SJSA1 (cell line): ENCODE measurements at places on chromosomes 16 and 17.
A peak's percentile ranks its signal among the peaks of the same experiment; 100 is the strongest.

DNA sequence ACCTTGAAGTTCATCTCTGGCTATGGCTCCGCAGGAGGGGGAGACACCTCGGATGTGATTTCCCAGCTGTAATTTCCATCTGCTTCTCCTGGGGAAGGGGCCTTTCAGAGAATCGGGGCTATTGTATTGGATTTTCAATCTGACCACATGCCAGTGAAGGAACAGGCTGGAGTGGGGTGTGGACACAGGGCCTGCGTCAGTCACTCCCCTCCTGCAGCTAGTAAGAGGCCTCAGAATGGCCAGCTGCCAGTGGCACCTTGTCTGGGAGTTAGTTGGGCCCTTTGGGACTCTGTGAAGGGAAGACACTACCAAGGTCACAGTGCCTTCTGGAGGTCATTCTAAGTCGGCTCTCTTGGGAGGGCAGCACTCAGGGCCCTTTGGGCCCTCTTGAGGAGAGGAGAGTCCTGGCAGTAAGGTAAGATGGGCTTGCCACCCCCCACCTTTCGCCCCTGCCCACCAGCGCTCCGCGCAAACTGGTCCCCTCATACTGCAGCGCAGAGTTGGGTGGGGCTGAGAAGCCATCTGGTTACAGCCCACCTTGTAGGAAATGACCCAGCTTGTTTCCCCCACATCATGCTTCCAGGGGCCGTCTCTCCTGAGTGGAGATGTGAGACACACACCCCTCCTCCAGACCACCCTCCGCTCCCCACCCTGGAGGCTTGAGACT, 5.4 kb downstream of the NXPH3 start:
- no peak for DNase-seq

- DNase-seq: no peak
Observed at GRCh38 chr17:59814276-59814675, 78.5 kb downstream of the TUBD1 start.

DNA sequence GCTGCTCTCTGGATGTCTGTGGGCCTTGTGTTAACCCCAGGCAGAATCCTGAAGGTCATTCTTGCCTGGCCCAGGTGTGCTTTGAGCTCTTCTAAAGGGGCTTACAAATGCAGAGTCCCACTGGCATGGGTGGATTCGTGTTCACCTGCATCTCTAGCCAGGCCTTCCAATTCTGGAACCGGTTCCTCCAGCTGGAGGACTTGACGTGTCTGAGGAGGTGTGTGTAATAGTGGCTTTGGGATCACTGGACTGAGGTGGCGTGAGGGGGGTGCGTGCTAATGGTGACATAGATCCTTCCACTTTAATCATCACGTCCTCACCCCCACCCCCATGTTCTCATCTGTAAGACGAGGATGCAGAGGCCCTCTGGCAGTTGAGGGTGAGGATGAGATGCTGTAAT, 4.8 kb downstream of the GSE1 start:
- no peak for DNase-seq

GRCh38 chr17:18140648-18141047, 32.1 kb downstream of the MYO15A start:
- no peak for DNase-seq

GRCh38 chr16:87172632-87173031, 144.6 kb downstream of the C16orf95 start:
- no peak for DNase-seq

DNA sequence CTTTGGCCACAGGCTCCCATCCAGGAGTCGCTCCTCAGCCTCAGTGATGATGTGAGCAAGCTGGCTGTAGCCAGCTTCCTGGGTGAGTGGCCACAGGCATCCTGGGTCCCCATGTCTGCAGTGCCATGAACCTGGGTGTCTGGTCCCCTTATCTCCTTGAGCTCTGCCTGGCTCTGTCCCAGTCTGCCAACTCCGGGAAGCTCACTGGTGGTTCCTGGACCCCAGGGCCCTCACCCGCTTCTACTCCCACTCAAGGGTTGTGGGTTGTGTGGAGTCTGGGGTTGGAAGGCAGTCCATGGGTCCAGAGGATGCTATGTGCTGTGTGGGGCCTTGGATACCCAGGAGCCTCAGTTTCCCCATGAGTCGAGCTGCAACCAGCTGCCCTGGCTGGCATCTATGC, 11.7 kb upstream of the SMIM5 start:
- DNase-seq: no peak

DNA sequence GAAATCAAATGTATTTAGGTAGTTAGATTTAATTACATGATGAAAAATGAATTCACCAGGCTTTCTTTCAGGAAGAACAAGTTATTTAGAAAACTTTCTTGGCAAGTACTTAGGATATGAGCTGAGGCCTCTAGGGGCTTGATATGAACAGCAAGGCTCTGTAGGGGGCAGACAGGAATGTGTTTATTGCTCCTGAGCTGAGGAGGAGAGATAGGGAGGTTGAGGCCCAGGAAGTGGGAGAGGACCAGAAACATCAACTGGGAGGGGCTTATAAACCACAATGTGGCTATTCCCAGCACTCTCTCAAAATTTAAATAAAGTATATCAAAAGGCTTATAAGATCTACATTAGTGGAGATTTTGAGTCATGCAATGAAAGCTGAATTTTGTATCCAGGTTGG, 154.0 kb upstream of the MAF start:
- DNase-seq: peak; percentile 27

- DNase-seq: no peak
Observed at GRCh38 chr16:54955757-54956156, 25.1 kb downstream of the IRX5 start.

DNA sequence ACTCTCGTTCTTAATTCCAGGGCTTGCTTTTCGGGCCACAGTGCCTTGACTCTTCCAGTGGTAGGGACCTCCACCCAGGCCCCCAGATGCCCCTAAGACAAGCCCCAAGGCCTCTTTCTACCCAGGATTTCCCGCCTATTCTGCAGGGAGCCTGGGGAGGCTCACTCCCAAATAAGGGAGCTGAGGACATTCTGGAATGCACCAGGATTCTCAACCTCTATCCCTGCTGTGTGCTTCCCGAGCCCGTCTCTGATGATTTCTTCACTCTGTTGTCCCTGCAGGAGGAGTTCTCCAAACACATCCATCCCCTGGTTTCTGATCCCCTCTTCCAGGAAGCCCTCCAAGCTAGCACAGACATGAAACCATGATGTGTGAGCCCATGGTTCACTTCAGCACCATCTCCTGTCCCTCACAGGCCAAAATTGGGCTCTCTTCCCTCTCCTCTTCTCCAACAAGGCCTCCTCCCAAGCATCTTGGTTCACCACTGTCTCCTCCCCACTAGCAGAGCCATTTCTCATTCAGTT, 255.9 kb downstream of the KATNIP start:
- no peak for DNase-seq

- no peak for DNase-seq
Observed at GRCh38 chr17:48066656-48067055, 18.5 kb downstream of the NFE2L1 start.

DNA sequence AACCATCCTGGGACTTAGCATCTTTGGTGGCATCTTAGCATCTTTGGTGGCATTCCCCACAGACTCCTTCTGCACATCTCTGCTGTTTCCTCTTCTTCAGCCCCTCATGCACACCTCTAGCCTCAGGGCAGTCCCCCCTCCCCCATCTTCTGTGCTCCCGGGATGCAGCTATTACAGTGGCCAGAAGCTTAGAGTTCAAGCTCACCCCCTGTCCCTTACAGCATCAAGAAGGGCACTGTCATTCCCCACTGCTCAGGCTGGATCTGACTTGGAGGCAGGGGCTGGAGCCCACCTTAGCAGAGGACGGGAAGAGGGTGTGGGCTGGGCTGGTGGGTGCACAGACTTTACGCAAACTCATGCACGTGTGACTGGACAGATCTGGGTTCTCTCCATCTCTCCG, 650 bp downstream of the EPN3 start:
- no peak for DNase-seq

DNA sequence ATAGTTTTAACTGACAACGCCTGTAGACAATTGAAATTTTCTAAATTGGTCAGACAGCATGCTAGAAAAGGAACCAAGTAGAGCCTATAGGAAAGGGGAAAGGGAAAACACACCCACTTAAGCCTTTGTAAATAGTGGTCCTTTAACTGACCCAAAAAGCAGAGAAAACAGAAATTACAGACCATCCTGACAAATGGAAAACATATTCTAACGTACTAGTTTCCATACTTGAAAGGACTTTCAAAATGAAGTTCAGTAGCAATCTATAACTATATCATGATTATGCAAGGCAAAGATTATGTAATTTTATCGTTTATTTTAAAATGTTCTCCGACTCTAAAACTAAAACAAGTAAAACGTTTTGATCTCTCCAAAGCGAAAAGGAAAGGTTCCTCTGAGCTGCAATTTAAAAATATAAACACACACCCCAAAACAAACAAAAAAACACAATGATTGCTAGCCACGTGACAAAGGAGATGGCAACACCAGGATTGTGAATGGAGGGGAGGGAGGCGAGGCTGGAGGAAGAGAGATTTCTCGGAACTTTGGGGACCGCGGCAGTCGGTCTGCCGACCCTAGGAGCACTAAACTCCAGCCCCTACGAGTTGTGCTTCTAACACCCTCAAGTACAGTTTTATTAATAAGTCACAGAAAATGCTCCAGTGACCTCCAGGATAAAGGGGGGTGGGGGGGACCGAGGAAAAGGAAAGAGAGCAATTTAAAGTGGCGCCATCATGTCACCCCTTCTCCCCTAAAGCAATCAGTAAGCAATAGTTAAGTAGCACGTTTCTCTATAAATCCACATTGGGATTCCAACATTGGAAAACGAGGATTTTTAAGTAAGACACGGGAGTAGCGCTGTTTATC, 1.7 kb downstream of the KANSL1 start:
- DNase-seq: peak; percentile 59

GRCh38 chr17:61075988-61076387, 323.7 kb upstream of the TBX2 start:
- no peak for DNase-seq

DNA sequence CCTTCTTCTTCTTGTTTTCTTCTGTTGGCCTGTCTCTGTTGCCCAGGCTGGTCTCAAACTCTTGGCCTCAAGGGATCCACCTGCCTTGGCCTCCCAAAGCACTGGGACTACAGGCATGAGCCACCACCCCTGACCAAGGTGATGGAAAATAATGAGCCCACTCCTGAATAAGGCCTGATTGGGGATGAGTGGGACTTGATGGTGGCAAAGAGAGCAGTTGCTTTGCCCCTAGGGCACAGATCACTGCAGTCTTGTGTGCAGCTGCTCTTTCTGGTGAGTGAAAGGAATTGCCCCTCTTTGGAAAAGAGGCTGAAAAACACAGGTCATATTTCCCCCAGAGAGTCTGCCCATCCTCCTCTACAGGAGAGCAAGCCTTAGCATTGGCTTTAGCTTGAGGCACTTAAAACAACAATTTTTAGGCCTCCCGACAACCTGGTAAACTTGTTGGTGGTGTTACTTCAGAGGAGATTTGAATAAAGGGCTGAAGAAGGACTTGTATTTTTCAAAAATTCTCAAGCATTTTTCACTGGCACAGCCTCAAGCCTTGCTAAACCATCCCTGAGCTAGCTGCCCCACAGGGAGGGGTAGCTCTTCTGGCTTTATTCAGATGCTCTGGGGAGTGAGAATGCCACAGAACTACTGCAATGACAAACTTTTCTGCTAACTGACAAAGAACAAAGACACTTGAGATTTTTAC, 6.1 kb upstream of the PDP2 start:
- no peak for DNase-seq

- DNase-seq: no peak
Observed at GRCh38 chr17:34692920-34693319, 113.5 kb downstream of the TMEM132E start.

- DNase-seq: peak; percentile 98
Observed at GRCh38 chr17:77125432-77125901, 15.3 kb upstream of the SEC14L1 start.

DNA sequence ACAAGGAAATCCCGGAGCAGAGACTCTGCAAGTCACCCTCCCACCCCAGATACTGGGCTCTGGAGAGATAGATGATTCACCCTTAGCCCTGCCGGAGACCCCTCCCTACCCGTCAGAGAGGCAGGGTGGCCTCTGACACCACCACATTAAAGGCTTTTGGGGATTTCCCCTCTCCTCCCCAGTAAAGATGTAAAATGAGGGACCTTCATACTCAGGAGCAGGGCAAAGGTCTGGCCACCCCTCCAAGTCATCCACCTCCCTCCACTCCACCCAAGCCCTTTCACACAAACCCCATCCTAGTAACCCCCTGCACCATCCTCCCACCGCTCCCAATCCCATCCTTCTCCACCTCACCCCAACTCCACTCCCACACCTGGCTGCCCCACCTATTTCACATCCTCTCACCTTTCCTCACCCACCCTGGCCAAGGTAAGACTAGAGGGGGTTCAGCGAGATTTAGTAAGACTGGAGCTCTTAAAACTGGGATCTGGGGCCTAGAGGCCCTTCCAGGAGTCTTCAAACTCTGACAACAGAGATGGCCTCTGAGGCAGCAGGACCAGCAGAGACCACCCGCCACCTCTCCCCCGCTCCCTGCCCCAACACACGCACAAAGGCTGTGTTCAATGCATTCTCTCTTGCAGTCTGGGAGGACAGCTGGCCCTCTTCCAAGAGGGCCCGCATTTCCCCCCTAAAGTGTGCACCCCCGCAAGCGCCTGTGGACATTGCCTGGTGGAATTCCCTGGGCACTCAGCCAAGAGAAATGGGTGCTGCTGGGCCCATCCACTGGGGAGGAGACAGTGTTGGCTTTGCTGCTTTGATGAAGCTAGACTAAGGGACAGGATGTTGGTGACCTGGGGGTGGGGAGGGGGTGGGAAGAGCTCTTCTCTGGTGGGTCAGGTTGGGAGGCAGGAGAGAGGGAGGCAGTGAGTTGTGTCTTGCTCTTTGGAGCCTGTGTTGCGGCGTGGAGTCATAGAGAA, 1.1 kb downstream of the ABAT start:
- peak; percentile 22 for DNase-seq

GRCh38 chr16:22425847-22426246, 51.4 kb upstream of the CDR2 start:
- DNase-seq: no peak

GRCh38 chr17:10314329-10314728, 58.5 kb downstream of the MYH13 start:
- no peak for DNase-seq

DNA sequence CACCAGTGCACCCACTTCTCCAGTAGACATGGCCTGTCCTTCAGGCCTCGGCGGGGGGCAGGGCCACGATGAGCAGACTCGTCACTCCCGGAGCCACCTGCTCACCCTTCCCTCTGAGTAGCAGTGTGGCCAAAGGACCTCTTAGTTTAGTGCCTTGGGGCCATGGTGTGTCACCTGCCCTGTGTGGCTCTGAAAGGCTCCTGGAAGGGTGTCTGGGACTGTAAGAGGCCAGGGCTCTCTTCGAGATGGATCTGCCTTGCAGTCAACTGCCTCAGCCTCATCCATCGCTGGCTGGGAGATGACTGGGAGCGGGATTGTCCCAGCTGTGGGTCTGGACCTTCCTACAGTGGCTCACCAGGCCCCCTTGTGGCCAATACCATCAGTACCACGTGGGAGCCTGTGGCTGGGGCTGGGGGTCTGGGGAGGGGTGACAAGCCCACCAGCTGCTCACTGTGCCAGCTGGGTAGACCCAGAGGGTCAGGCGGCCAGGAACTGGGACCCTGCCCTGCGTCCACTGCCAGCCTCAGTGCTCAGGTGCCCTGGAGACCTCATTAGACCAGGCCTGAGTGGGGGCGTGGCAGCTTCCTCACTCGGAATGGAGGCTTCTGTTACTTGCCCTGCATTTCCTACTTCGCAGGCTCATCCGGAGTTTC, 133.4 kb downstream of the OR1D5 start:
- DNase-seq: no peak

- no peak for DNase-seq
Observed at GRCh38 chr17:78818932-78819331, 21.7 kb downstream of the USP36 start.
